ENCODE measurements at places on chromosomes 4 and X. TPM values are rescaled to one million over a fixed set of nuclear protein-coding genes. Genes with fewer than 3 reads are reported as not detected.

The TBC1D9 gene
- 195 TPM for total RNA-seq

The ADAM29 gene
- 0.29 TPM for total RNA-seq

The TMEM164 gene
- 58.7 TPM for total RNA-seq

The MAML3 gene
- total RNA-seq, result 11.1 TPM

The CLCN4 gene
- 2.9 TPM for total RNA-seq

The MUC7 gene
- total RNA-seq, result not detected

The TAF7L gene
- not detected for total RNA-seq

The SPANXB1 gene
- not detected for total RNA-seq

The RNF175 gene
- total RNA-seq, result 3.6 TPM

The SUPT20HL2 gene
- total RNA-seq, result not detected

The CT55 gene
- not detected for total RNA-seq

The USP27X gene
- 2.3 TPM for total RNA-seq

The TMSB15B gene
- total RNA-seq, result 5.6 TPM

The TRO gene
- total RNA-seq, result 22.0 TPM

The AFAP1 gene
- 21.6 TPM for total RNA-seq

The PAGE1 gene
- not detected for total RNA-seq

The DAPP1 gene
- 2.7 TPM for total RNA-seq

The NMU gene
- total RNA-seq, result not detected

The LRBA gene
- total RNA-seq, result 138 TPM

The SCFD2 gene
- total RNA-seq, result 25.0 TPM

The FGF13 gene
- total RNA-seq, result 7.9 TPM

The ZFX gene
- total RNA-seq, result 88.4 TPM

The VCX2 gene
- not detected for total RNA-seq

The QRFPR gene
- not detected for total RNA-seq

The F11 gene
- total RNA-seq, result not detected

The VCX3B gene
- total RNA-seq, result not detected

The RAB39B gene
- total RNA-seq, result 0.73 TPM

The SPIN4 gene
- 7.5 TPM for total RNA-seq

The POLA1 gene
- total RNA-seq, result 21.8 TPM

The CYTL1 gene
- 0.44 TPM for total RNA-seq

The PITX2 gene
- not detected for total RNA-seq

The PPP4R3C gene
- not detected for total RNA-seq

The SRD5A3 gene
- total RNA-seq, result 13.9 TPM

The USP51 gene
- total RNA-seq, result 0.66 TPM

The SPANXN3 gene
- not detected for total RNA-seq

The HERC6 gene
- 19.0 TPM for total RNA-seq

The WDR17 gene
- total RNA-seq, result 2.6 TPM

The TCEAL7 gene
- 2.9 TPM for total RNA-seq

The ZNF718 gene
- 4.6 TPM for total RNA-seq

The IL9R gene
- 0.16 TPM for total RNA-seq

The GRID2 gene
- total RNA-seq, result under 0.01 TPM

The IL1RAPL2 gene
- 0.44 TPM for total RNA-seq

The GPRASP1 gene
- total RNA-seq, result 7.5 TPM

The FAM184B gene
- 0.59 TPM for total RNA-seq

The ARAP2 gene
- 21.3 TPM for total RNA-seq

The TDO2 gene
- not detected for total RNA-seq

The PRICKLE3 gene
- 14.0 TPM for total RNA-seq

The ADGRG2 gene
- total RNA-seq, result 0.96 TPM

The NXF2 gene
- not detected for total RNA-seq

The SCOC gene
- 47.5 TPM for total RNA-seq

The HERC5 gene
- 5.0 TPM for total RNA-seq

The CLGN gene
- total RNA-seq, result 5.2 TPM

The MAGEC3 gene
- not detected for total RNA-seq

The FGFR3 gene
- total RNA-seq, result 2.0 TPM

The RPS6KA6 gene
- 5.2 TPM for total RNA-seq

The TCEAL3 gene
- total RNA-seq, result 41.6 TPM

The WAS gene
- total RNA-seq, result 12.5 TPM

The NEXMIF gene
- total RNA-seq, result 1.8 TPM
